Stimulated activated CD8-positive, alpha-beta memory T cell treated with anti-CD3 and anti-CD28 coated beads, Interleukin-12 subunit alpha, Interleukin-12 subunit beta, amount 100 ng/mL, for 1 hour (primary cell): ENCODE measurements at places on chromosomes 1 and 21.

DNA sequence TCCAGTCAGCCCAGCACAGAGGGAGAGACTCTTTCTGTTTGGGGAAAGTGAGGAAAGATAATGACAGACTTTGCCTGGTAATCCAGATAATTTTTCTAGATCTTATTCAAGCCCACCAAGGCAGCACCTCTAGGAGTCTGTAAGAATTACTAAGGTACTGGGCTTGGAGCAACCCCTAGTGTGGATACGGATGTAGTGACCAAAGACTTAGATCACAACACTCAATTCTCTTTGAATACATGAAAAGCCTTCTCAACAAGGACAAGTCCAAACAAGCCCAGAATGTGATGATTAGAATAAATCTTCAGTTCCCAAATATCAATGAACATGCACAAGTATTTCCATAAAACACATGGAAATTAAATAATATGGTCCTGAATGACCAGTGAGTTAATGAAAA lies 206.9 kb downstream of the MRPL39 start:
- DNase-seq: no peak

DNA sequence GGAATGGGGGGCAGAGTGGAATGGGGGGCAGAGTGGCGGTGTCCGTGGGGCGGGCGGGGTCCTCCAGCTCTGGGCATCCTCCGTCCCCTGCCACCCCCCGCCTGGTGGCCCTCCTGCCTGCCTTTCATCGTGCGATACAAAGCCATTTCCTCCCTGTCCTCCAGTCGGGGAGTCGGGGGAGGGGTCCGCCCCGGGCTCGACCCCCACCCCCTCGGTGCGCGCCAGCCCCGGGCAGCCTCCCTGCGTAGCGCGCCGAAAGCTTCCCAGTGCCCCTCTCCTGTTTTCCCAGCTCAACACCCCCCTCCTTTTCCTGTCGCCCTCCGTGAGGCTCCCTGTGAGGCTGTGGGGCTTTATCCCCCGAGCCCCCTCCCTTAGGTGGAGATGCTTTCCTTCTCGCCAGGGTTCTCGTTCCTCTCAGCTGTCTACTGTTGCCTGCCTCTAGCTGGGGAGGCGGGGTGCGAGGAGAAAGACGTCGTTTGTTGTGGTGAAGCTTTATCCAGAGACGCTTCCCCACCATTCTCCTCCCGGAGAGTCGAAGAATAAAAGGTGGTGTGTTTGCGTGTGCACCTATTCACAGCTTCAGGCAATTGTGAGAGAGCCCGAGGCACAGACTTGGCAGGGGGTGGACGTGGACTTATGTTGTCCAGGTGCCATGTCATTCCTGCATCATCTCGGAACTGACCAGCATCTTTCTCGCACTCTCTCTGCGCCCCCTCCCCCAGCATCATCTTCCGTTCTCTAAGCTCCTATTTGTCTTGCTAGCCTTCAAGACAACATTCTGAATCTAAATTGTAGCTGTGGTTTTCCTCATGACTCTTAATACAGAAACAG lies 848 bp downstream of the DNM3 start:
- DNase-seq: no peak

GRCh38 chr1:41671116-41671755 lies 186.8 kb upstream of the EDN2 start:
- no peak for DNase-seq

- DNase-seq: no peak
These were observed 10.8 kb downstream of the COQ8A start for GRCh38 chr1:226950871-226951270.

DNA sequence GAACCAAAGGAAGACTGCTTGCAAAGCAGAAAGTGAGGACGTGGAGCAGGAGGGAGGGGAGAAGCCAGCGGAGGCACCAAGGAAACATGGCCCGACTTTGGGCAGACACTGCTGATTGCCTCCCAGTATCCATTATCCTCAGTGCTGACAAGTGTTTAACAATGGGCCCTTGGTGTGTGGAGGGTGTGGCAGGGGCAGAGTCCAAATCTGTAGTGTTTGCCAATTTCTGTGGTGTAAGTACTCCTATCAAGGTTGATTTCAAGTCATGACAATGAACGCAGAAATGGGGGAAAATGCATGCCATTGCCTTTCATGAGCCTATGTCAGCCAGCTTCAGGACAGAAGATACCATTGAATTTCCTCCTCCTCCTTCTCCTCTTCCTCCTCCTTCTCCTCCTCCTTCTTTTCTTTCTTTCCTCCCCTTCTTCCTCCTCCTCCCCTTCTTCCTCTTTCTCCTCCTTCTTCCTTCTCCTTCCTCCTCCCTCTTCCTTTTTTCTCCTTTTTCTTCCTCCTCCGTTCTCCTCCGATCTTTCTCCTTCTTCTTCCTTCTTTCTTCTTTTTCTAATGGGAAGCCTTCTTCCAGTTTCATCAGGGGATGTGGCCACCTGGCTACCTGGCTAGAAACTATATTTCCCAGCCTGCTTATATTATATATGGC lies 10.3 kb upstream of the PHC2 start:
- DNase-seq: no peak

- no peak for DNase-seq
These were observed 484.3 kb downstream of the LMO4 start for GRCh38 chr1:87812871-87813577.

GRCh38 chr1:79556189-79556588 lies 549.7 kb upstream of the ADGRL4 start:
- DNase-seq: no peak

DNA sequence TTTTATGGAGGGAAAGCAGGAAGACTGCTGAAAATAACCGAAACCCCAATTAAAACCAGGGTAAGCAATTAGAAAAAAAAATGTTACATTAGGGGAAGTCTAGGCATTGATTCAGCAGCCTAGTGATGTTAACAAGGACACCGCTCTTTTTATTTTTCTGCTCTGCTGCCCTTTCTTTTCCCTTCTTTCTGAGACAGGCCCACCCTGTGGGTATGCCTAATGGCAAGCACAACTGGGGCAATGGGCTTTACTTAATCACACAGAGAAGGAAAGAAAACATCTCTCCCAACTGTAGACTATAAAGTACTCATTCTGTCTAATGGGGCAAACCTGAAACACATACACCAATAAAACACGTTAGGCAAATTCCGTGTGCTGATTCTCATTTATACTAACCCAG lies 69.6 kb downstream of the GBP6 start:
- no peak for DNase-seq

GRCh38 chr1:17606826-17607440 lies 67.4 kb downstream of the ARHGEF10L start:
- no peak for DNase-seq

- no peak for DNase-seq
These were observed 200.6 kb downstream of the CRB1 start for GRCh38 chr1:197468543-197469175.

- DNase-seq: no peak
These were observed 107.4 kb downstream of the SLC45A1 start for GRCh38 chr1:8425150-8425780.

GRCh38 chr1:208028526-208028925 lies 117.6 kb upstream of the CD34 start:
- DNase-seq: no peak

GRCh38 chr1:43653339-43653738 lies 3.4 kb downstream of the KDM4A start:
- DNase-seq: no peak

DNA sequence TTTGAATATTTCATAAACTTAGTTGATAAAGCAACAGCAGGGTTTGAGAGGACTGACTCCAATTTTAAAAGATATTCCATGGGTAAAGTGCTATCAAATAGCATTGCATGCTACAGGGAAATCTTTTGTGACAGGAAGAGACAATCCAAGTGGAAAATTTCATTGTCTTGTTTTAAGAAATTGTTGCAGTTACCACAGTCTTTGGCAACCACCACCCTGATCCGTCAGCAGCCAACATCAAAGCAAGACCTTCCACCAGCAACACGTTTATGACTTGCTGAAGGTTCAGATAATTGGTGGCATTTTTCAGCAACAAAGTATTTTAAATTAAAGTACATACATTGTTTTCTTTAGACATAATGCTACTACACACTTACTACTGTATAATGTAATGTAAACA lies 47.8 kb downstream of the ADGRL4 start:
- DNase-seq: no peak

- DNase-seq: no peak
These were observed 156.9 kb upstream of the NBPF11 start for GRCh38 chr1:148308832-148309458.

DNA sequence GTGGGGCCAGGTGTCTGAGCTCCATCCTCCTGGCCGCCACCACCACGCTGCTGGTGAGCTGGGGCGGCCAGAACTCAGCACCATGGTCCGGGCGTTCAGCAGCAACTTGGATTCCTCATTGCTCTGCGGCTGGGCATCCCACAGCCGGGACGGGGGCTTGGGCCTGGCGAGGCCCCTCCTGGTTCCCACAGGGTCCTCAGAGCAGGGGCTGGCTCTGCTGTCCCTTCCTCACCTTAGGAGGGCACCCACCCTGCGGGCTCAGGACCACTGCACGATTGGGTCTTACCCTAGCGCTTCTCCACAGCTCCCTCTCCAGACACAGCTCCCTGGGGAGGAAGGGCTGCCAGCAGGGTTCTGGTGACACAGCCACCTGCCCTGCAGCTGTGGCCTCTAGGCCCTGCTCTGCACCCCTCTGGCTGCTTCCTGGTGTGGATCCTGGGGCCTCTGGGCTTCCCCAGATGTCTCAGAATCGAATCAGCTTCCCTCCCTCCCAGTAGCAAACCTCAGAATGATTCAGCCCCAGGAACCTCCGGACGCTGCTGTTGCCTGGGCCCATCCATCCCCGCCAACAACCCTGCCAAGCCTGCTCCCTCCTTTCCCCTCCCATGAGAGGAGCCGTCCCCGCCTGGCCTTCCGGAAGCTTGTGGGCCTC lies 25.0 kb downstream of the CRYAA start:
- DNase-seq: no peak

DNA sequence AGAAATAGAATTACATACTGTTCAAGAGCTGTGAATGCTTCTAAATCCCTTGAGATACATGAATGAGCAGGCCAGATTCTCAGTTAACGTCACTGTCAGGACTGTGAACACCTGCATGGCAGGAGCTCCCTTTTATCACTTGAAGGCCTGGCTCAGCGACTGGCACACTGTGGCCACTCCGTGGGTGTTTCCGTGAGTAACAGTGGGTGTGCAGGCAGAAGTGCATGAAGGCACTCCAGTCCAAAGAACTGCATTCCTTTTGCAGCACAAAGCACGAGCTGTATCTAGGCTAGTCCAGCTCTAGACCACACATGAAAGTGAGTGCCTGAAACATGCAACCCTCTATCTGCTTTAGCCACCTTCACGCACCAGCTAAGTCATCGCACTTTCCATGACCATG lies 9.6 kb upstream of the SIM2 start:
- DNase-seq: no peak

- no peak for DNase-seq
These were observed 1.1 kb upstream of the GADD45A start for GRCh38 chr1:67683766-67684525.

- DNase-seq: no peak
These were observed 54.9 kb downstream of the OPTC start for GRCh38 chr1:203548892-203549291.

DNA sequence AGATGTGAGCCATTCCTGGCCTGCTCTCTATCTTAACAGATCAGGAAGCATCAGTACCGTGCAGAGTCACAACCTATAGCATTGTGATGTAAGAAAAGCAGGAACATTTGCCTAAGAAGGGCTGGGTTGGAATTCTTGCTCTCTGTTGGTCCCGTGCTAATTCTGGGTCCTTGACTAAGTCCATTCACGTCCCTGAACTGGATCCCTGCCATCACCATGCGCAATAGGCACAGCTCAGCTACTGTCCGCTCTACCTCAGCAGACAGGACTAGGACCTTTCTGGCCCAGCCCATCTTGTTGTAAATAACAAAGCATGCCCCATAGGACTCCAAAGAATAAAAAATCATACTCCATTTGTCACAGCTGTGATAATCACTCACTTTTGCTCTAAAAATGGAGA lies 175.0 kb downstream of the RGS7 start:
- no peak for DNase-seq

DNA sequence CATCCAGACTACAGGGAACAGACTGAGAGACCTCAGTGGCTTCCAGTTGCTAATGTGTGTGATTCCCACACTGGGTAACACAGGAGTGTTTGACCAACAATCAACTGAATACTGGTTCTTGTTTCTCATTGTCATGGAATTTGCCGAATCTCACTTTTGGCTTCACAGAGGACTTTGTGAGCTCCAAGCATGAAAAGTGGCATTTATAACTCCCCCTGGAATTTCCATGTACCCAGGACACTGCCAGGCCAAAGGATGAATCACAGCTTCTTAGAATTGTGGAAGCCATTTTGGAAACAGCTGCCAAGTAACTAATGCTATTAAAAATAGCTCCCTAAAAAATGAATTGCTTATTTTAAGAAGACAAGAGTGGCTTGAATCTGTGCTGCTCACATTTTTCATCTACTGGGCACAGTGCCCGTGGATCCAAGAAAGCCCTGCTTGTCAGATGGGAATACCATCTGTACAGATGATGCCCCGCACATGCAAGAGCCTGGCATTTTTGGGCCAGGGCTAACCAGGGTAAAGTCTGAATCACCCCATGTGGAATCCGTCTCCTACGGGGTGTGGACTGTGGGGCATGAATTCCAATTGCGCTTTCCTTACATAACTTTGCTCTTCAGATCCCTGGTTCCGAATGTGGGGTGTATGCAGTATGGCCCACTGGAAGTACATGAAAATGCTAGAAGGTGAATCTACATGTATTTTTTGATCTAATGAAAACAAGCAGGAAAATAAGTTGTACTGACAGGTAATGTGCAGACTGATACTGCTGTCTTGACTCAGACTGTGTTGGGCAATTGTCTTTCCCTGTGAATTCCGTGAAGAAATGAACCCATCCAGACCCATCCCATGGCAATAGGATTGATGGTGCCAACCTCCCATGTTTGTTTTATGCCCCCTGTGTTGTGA lies 487.3 kb downstream of the SIPA1L2 start:
- no peak for DNase-seq

DNA sequence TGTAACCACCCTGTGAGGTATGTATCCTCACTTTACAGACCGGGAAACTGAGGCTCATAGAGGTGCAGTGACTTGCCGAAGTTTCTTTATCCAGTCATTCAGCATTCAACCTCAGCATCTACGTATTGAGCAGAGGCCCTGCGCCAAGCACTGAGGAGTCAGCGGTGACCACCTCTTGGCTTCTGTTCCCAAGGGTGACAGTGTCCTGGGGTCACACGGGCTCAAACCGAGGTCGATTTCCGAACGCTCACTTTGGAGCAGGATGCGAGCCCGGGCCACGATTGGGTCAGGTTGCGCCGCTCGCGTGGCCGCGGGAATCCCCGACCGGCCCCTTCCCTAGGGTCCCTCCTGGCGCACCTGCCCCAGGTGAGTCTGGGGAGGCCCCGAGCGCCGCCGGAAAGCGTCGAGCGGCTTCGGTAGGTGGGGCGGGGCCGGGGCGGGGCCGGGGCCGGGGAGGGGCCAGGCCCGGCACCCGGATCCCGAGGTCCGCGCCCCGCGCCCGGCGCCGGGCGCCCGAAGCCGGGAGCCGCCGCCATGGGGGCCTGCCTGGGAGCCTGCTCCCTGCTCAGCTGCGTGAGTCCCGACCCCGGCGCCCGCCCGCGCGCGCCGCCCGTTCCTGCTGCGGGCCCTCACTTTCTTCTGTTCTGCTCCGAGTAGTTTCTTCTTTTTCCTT lies at the start of gene SERINC2:
Gene SERINC2, plus strand, starts transcription at position 482 of the 673 bp plus-strand sequence. Its CDS starts 53 bp downstream, at position 535.
- no peak for DNase-seq

GRCh38 chr1:150765296-150765976 lies at the start of gene CTSS:
CTSS (minus strand) TSS chr1:150765778; CDS start chr1:150764763, 1,015 bp downstream.
- DNase-seq: no peak
